ENCODE measurements at places on chromosomes 1 and 21.

GRCh38 chr1:74504125-74504932 lies 8.1 kb downstream of the LRRC53 start:
- DNase-seq: peak; percentile 65

- DNase-seq: no peak
Measured at GRCh38 chr1:154014154-154014907, 23.8 kb downstream of the RPS27 start.

- no peak for DNase-seq
Measured at GRCh38 chr1:99497690-99498089, 148.2 kb upstream of the PALMD start.

- DNase-seq: no peak
Measured at GRCh38 chr1:71831646-71832045, 450.7 kb downstream of the NEGR1 start.

GRCh38 chr1:1703796-1704195 lies 11.2 kb upstream of the SLC35E2B start:
- no peak for DNase-seq

DNA sequence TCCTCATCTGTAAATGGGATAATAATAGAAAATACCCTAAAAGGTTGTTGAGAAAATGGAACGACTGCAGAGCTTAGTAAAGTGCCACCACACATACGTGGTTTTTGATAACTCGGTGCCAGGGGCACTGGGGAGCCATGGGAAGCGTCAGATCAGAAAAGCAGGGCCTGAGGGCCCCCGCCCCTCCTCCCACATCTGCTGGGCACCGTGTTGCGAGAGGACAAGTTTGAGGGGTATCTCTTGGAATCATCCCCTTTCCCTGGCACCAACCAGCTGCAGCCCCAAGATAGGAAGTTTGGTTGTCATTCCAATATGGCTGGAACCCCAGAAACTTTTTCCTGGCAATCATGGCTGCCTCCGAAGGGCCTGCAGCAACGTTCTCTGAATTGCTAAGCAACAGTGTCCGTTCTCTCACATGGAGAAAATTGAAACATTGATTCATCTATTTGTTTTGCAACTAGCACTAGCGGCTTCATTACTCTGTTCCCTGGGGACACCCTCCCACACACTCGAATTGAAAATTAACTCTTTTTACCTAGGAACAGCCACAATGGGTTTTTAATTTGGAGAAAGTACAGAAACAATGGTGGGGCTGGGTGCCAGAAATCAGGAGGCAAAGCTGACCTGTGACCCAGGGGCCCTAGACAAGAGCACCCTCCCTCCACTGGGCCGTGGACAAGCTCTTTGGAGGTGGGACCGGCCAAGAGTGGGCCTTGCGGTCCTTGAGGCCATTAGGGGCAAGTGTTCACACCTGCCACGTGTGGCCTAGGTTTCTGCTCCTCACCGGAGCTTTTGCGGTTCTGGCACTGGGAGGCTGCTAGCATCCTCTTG lies 190.0 kb upstream of the VAMP3 start:
- peak; percentile 11 for DNase-seq

GRCh38 chr1:16155537-16156410 lies at the start of gene EPHA2:
TSS of gene EPHA2 (minus strand) at chr1:16156069. CDS start at chr1:16155932, 137 bp downstream.
- peak; percentile 95 for DNase-seq

GRCh38 chr1:246565751-246566127 lies 322 bp downstream of the TFB2M start:
- DNase-seq: no peak

GRCh38 chr1:5620997-5621396 lies 371.2 kb downstream of the NPHP4 start:
- peak; percentile 63 for DNase-seq

- DNase-seq: peak; percentile 52
Measured at GRCh38 chr1:38834937-38835827, 24.4 kb downstream of the RRAGC start.

DNA sequence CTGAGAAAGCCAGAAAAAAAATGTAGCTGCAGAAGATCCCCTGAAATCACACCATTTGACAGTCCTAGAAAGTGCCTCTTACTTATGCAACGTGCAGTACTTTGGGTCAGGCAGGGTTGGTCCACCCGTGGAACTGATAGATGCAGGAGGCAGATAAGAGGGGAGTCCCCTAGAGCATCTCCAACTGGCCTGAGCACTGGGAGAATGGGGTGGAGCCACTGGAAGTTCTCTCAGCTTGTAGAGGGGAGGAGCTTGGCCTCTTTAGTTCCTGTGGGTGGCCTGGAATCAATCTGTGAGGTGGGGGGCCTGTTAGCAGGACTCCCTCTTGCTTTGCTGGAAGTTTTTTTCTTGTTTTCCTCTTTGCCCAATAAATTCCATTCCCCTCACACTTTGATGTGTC lies 335.7 kb upstream of the NCAM2 start:
- no peak for DNase-seq

- peak; percentile 71 for DNase-seq
Measured at GRCh38 chr1:205229399-205229871, 1.7 kb downstream of the TMCC2 start.

All from lung (tissue), 17 donors.